Bronchus fibroblast of lung (primary cell): ENCODE measurements at places on chromosomes 3 and 15. TPM values are rescaled to one million over a fixed set of nuclear protein-coding genes. Genes with fewer than 3 reads are reported as not detected.

ENTPD3 gene
- under 0.01 TPM in 2 replicates for total RNA-seq

ITIH1 gene
- not detected in 2 replicates for total RNA-seq

IQSEC1 gene
- 7.6 and 8.2 TPM in 2 replicates for total RNA-seq

MB21D2 gene
- total RNA-seq: 10.3 and 11.6 TPM in 2 replicates

C3orf49 gene
- total RNA-seq: not detected in 2 replicates

SNTN gene
- total RNA-seq: not detected in 2 replicates

SELENOK gene
- total RNA-seq: 21.2 and 21.6 TPM in 2 replicates

TRIM71 gene
- not detected in 2 replicates for total RNA-seq

THBS1 gene
- 89.2 and 99.2 TPM in 2 replicates for total RNA-seq

ASB14 gene
- total RNA-seq: not detected in 2 replicates

FAM81A gene
- total RNA-seq: 0.50 and 0.59 TPM in 2 replicates

RTP3 gene
- total RNA-seq: not detected in 2 replicates

ROPN1 gene
- total RNA-seq: not detected in 2 replicates

GOLGB1 gene
- total RNA-seq: 14.3 and 43.6 TPM in 2 replicates

ANXA2 gene
- 4,293 and 4,597 TPM in 2 replicates for total RNA-seq

BCL2A1 gene
- total RNA-seq: not detected in 2 replicates

CPLX3 gene
- not detected in 2 replicates for total RNA-seq

RPP25 gene
- 5.6 and 6.1 TPM in 2 replicates for total RNA-seq

FILIP1L gene
- total RNA-seq: 8.8 and 12.6 TPM in 2 replicates

DOCK3 gene
- total RNA-seq: under 0.01 TPM in 2 replicates

LDHAL6B gene
- total RNA-seq: not detected in 2 replicates

GABRA5 gene
- total RNA-seq: 0.17 and 0.30 TPM in 2 replicates

MINAR1 gene
- 0.74 and 1.0 TPM in 2 replicates for total RNA-seq

SMARCC1 gene
- 34.9 and 39.8 TPM in 2 replicates for total RNA-seq

IL17RB gene
- 0.17 TPM in 1 of 2 replicates, not detected in the other for total RNA-seq

TCF12 gene
- total RNA-seq: 39.5 and 43.4 TPM in 2 replicates

CPN2 gene
- total RNA-seq: not detected in 2 replicates

TGM4 gene
- 0.15 and 0.17 TPM in 2 replicates for total RNA-seq

ZMYND10 gene
- 0.34 and 1.3 TPM in 2 replicates for total RNA-seq

USP3 gene
- total RNA-seq: 27.1 and 29.6 TPM in 2 replicates

IL1RAP gene
- total RNA-seq: 6.4 and 6.6 TPM in 2 replicates

SEMA3F gene
- total RNA-seq: 40.2 and 41.5 TPM in 2 replicates

CFAP91 gene
- total RNA-seq: 0.45 and 0.50 TPM in 2 replicates

LIPH gene
- total RNA-seq: under 0.01 TPM in 1 of 2 replicates, not detected in the other

GOLGA6L7 gene
- total RNA-seq: not detected in 2 replicates

HESX1 gene
- 0.30 and 1.0 TPM in 2 replicates for total RNA-seq

CLDN16 gene
- not detected in 2 replicates for total RNA-seq

INSYN1 gene
- total RNA-seq: 0.17 and 0.30 TPM in 2 replicates

NR1I2 gene
- total RNA-seq: under 0.01 and 0.34 TPM in 2 replicates

CHRM5 gene
- total RNA-seq: not detected in 2 replicates

CLPX gene
- 19.3 and 19.5 TPM in 2 replicates for total RNA-seq

DISP2 gene
- 0.17 and 0.30 TPM in 2 replicates for total RNA-seq

INAFM2 gene
- total RNA-seq: 4.3 and 4.4 TPM in 2 replicates

KLHL6 gene
- not detected in 2 replicates for total RNA-seq

P2RY12 gene
- not detected in 2 replicates for total RNA-seq

SLC9C1 gene
- under 0.01 TPM in 1 of 2 replicates, not detected in the other for total RNA-seq

ZCWPW2 gene
- total RNA-seq: 0.34 and 0.74 TPM in 2 replicates

GNB5 gene
- total RNA-seq: 13.7 and 15.0 TPM in 2 replicates

GRIP2 gene
- total RNA-seq: not detected in 2 replicates
